ENCODE measurements at places on chromosomes 13 and 19. TPM values are rescaled to one million over a fixed set of nuclear protein-coding genes. Genes with fewer than 3 reads are reported as not detected.

Gene AXL
- 28.0 TPM for polyA plus RNA-seq

Gene LRRC8E
- 0.27 TPM for polyA plus RNA-seq

Gene ATP4A
- not detected for polyA plus RNA-seq

- DNase-seq: no peak
Measured at GRCh38 chr19:45547965-45548609, 36.5 kb downstream of the OPA3 start.

Gene SHFL
- 9.8 TPM for polyA plus RNA-seq

Gene FCGBP
- polyA plus RNA-seq: 1.9 TPM

DNA sequence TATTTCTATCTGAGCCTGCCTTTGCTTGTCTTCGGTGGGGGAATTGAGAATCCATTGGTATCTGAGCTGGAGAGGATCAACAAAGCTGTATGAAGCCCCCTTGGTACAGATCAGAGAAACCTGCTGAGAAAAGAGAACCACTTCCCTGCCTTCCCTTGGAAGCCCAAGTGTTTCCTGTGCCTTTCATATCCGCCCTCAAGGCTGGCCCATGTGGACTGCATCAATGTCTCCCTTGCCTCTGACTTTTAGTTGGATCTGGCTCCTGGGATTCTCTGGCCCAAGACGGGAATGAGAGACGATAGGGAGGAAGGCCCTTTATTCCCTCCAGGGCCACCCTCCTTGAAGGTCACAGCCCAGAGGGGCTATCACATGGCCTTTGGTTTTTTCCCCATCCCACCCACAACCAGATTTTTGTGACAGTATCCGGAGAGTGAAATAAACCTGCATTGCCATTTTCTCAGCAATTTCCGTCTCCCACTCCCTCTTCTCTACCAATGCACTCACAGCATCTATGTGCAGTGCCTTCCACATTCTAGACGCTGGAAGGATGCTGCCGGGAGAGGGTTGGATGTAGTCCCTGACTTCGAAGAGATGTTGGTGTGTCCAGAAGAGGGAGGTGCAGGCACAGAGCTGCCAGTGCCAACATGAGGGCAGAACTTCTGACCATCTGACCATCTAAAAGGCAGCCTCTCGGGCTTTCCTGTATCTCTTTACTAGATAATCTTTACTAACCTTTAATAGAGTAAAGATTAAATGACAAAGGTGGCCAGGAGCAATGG, 63.8 kb downstream of the KCTD15 start:
- no peak for DNase-seq

Gene RUBCNL
- polyA plus RNA-seq: 2.7 TPM

Gene ARRDC5
- polyA plus RNA-seq: not detected

GRCh38 chr19:17090583-17090982, 15.0 kb downstream of the MYO9B start:
- peak; percentile 32 for DNase-seq

DNA sequence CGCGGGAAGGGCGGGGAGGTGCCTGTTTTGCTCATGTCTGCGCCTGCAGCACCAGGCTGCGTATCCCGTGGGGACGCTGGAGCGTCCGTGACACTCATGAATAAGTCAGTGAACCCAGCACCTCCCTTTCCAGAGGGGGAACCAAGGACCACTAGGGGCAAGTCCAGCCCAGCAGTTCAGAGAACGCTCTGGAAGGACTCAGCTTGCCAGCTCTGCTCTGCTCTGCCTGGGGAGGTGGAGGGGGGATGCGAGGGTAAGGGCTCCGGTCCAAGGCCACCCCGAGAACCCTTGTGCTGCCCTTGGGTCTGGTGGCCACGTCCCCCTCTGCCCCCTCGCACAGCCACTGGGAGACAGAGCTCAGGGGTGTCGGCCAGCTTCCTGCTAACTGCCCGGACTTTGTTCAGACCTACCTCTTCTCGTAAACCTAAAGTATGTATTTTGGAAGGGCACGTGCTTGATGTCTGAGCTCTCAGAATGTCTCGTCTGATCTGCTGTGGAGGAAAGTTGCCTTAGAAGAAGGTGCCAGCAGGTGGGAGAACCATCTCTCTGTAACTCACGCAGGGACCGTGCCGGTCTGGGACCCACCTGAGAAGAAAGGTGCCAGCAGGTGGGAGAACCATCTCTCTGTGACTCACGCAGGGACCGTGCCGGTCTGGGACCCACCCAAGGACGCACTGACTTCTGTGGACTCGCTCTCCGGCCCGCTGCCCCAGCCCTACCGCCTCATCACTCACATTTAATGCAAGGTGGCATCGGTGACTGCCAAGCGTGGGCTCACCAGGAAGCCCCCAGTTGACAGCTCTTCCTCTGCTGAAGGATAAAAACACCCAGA, 34.1 kb downstream of the TMEM255B start:
- DNase-seq: no peak

DNA sequence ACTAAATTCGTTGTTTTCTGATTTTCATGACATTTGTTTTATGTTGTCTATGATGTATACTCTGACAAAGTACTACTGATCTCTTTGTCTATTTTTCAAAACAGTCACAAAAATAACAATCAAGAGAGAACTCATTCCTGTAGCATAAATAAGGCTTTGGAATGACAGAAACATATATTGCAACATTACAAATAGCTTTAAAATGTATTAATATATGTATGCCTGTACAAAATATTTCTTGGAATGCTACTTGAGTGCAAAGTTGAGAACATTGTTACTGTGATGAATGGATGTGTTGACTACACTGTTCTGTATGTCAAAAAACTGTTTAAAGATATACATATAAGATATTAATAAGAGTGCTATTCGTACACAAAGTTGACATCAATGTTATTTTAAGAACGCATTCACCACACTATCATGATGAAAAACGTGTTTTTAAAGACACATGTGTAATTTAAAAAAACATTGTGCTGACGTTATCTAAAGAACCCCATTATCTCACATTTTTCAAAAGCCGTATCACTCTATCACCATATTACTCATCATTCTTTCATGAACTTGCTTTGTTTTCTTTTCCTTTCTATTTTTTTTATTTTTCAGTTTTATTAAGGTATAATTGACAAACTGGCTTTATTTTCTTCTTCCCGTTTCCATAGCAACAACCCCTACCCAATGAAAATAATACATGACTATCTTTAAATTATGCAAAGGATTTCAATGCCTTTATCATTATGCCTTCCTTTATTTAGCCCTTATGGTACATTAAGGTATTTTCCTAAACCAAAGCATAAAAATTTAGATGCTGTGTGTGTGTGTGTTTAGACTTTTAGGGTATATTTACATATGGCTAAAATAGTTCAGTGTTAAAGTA, 918.8 kb downstream of the SLITRK1 start:
- DNase-seq: no peak

GRCh38 chr19:12938779-12939601, 581 bp downstream of the CALR start:
- peak; percentile 61 for DNase-seq

GRCh38 chr13:100197591-100198365, 108.9 kb downstream of the PCCA start:
- no peak for DNase-seq

DNA sequence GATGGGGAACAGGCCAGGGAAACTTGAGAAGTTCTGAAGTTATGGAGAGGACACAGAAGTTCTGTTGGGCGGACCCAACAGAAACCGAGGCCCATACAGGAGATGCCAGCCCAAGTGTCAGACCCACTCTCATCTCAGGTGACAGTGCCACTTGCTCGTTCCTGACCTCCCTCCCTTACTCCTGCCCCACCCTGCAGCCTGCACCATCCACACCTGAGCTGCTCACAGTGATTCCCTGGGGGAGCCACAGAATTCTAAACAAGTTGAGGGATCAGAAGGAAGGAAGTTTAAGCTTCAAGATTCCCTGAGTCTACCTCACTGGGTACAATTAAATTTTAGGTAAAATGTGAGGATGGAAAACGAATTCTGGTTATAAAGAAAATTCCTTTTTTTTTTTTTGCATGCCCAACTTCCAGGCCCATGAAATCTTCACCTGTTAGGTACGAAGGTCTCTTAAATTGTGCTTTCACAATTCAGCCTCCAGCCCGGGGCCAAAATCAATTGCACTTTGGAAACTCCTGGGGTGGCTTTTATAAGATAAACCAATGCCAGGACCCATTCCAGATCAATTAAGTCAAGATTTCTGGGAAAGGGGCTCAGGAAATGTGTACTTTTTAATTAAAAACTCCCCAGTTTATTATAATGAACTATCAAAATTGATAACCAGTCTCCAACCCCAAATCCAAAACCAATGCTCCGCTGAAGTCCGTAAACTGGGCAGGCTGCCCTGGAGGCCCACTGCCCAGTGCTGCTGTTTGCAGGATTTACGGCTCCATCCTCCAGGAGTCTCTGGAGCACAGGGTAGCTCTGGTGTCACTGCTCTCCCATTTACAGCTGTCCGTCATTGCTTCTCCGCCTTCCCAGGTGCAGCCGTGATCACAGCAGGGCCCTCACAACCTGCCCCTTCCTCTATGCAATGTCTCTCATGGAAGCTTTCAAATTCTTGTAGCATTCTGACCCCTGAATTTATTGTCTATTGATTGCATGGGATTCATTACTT, 643.5 kb downstream of the UQCRFS1 start:
- DNase-seq: no peak

Gene RASAL3
- 1.2 TPM for polyA plus RNA-seq

DNA sequence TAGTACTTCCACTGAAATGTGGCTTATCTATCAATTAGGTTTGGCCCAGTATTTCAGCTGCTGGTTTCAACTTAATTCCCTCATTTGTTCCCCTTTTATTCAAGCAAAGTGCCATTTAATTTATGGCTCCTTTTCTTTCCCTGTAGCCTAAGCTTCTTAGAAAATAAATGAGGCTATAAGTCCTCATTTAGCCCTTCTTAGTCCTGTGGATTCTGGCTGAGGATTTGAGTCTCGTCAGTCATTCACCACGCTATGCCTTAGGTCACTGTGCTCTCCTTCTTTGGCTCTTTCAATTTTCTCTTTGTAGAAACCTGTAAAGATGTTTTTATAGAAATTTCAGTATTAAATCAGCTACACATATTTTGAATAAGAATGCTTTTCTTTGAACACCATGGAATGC, 579.1 kb downstream of the GPC6 start:
- DNase-seq: no peak

GRCh38 chr19:30064348-30064699, 122.3 kb downstream of the URI1 start:
- no peak for DNase-seq

- peak; percentile 99 for DNase-seq
Measured at GRCh38 chr19:16283210-16284061, 41.2 kb upstream of the KLF2 start.

Gene LRRC63
- 0.09 TPM for polyA plus RNA-seq

Gene CPB2
- not detected for polyA plus RNA-seq

DNA sequence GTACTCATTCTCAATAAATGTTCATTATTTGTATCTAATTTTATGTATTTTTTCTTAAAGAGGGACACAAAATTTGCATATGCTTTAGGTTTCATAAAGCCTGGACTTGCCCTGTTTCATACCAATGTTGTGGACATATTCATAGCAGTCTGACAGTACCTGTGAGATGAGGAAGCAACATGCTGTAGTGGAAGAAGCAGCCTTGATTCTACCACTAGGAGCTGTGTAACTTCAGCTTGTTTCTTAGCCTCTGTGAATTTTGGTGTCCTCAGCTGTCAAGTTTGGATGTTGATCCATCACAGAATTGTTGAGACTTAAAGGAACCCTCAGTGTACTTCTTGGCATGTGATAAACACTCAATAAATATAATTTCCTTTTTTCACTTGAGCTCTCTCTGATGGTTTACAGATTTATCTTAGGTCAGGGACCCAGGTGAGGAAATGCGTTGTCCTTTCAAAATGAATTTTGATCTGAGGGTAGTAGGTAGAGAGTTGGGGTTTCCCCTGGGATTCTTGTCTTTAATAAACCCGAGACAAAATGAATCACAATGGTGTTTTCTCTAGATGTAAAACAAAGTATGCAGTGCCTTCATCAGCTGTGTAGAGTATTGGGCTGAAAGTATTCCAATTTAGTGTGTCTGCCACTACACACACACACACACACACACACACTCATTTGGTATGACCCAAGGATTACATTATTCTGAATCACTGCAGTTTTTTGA, 152.1 kb downstream of the KCNRG start:
- DNase-seq: no peak

Gene OLFM4
- polyA plus RNA-seq: 1.5 TPM

DNA sequence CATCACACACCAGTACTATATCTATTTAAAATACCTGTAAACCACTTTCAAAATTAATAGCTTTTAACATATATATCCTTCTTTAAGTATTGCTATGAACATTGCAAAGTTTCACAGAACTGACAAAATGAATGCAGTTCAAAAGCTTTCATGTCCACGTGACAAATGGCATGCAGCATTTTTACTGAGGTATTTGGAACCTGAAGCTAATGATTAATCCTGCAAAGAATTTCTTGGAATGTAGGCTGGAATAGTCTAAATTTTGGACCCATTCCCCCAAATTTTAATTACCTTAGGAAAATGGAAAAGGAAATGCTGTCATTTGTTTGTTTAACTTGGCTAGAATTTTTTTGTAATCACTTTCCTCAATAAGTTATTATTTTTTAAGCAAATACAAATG, 423.8 kb upstream of the GPC6 start:
- peak; percentile 13 for DNase-seq

Gene FXYD1
- 144 TPM for polyA plus RNA-seq

Gene SLC25A41
- polyA plus RNA-seq: 0.53 TPM

GRCh38 chr19:41872775-41873647, 4.1 kb upstream of the CD79A start:
- DNase-seq: peak; percentile 54

DNA sequence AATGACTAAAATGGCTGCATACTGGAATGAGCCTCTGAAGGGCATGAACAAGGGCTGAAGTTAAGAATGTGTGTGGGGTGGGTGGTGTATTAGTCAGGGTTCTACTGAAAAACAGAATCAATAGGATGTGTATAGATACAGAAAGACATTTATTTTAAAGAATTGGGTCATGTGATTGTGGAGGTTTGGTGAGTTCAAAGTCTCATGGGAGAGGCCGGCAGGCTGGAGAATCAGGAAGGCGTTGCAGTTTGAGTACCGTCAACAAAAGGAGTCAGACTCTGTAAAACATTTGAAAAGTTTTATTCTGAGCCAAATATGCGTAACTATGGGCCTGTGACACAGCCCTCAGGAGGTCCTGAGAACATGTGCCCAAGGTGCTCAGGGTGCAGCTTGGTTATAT, 24.5 kb upstream of the CYSLTR2 start:
- DNase-seq: no peak

GRCh38 chr13:44107357-44108121, 227.8 kb downstream of the LACC1 start:
- no peak for DNase-seq

Gene S1PR4
- 1.0 TPM for polyA plus RNA-seq

Gene CBY2
- polyA plus RNA-seq: not detected

DNA sequence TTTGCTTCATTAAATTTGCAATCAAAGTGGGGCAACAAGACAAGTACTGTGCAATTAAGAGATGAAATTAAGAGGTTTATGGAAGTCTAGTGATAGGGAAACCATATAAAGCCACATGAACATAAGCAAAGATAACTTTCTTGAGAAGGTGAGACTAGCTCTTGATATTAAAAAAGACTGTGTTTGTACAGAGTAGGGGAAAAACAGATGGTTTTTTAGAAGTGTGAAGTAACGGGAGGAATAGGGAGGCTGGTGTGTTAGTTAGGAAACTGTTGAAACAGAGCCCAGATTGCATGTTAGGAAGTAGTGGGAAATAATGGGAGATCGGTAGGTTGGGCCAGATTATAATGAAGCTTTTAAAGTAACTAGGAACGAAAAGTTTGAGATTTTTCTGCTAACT, 149.8 kb upstream of the FREM2 start:
- DNase-seq: no peak
